Heart right ventricle (tissue), 16 donors: ENCODE measurements at places on chromosomes 6 and 20. TPM values are rescaled to one million over a fixed set of nuclear protein-coding genes. Genes with fewer than 3 reads are reported as not detected.

GRCh38 chr20:21832442-21833385 lies 127.2 kb downstream of the PAX1 start:
- no peaks in the 10 kb centered on the region for H3K27me3 ChIP-seq
- no peak overlapping the region for H3K27ac ChIP-seq
- H3K36me3 ChIP-seq = no peaks in the 10 kb centered on the region
- no peak for DNase-seq

The BNIP5 gene
- total RNA-seq = not detected

GRCh38 chr6:107683183-107683582 lies 140.9 kb downstream of the SCML4 start:
- H3K27ac ChIP-seq = no peak overlapping the region
- DNase-seq = no peak
- no peak overlapping the region for H3K4me3 ChIP-seq
- no peaks in the 10 kb centered on the region for H3K27me3 ChIP-seq
- H3K4me1 ChIP-seq = no peaks in the 10 kb centered on the region
- H3K36me3 ChIP-seq = no peaks in the 10 kb centered on the region

- no peak for DNase-seq
- H3K27ac ChIP-seq = no peak overlapping the region
- H3K36me3 ChIP-seq = no peaks in the 10 kb centered on the region
- H3K27me3 ChIP-seq = no peaks in the 10 kb centered on the region
- no peaks in the 10 kb centered on the region for H3K4me1 ChIP-seq
- no peak overlapping the region for H3K4me3 ChIP-seq
These were observed 362.4 kb downstream of the UTRN start for GRCh38 chr6:144647406-144647964.

GRCh38 chr6:28742668-28743270 lies 181.0 kb downstream of the TRIM27 start:
- H3K4me1 ChIP-seq = no peaks in the 10 kb centered on the region
- H3K27me3 ChIP-seq = no peaks in the 10 kb centered on the region
- DNase-seq = no peak
- H3K36me3 ChIP-seq = no peaks in the 10 kb centered on the region

DNA sequence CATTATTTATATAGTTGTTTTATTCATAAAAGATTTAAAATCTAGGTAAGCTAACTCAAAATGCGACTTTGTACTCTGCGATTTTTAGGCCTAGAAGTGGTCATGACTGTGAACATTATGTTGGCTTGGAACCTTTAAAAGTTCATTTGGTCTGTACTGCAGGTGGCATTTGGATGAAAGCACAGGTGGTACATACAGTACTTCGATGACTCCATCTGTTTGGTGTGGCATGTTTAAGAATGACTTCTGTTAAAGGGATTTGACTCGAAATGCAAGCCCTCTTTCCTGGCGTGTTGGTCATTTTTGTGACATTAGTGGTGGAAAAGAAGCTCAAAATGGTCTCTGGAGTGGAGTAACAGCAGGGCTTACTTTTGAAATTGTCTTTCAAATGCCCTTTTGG lies 118.1 kb downstream of the UST start:
- DNase-seq = no peak
- H3K36me3 ChIP-seq = no peaks in the 10 kb centered on the region
- H3K27me3 ChIP-seq = no peaks in the 10 kb centered on the region
- no peak overlapping the region for H3K4me3 ChIP-seq
- H3K4me1 ChIP-seq = peaks cover 13% of the 10 kb centered on the region

The TJAP1 gene
- 14.7 TPM for total RNA-seq

DNA sequence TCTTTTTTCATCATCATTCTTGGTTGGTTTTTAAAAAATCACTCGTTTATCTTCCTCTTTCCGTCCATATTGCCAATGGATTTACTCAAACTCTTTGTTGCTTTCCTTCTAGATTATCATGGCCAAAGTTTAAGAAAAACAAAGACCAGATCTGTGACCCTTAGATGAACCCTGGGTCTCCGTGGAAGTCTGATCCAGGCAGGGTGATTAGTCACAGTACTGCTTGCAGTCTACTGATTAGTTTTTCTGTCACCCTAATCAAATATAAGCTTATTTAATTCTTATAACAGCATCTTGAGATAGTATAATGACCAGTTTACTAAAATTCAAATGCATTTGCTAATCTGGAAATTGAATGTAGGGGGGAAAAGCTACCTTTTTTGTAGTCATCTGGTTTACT lies 6.0 kb upstream of the SMIM28 start:
- no peak overlapping the region for H3K27ac ChIP-seq
- no peak for DNase-seq
- no peaks in the 10 kb centered on the region for H3K4me1 ChIP-seq
- H3K36me3 ChIP-seq = no peaks in the 10 kb centered on the region

DNA sequence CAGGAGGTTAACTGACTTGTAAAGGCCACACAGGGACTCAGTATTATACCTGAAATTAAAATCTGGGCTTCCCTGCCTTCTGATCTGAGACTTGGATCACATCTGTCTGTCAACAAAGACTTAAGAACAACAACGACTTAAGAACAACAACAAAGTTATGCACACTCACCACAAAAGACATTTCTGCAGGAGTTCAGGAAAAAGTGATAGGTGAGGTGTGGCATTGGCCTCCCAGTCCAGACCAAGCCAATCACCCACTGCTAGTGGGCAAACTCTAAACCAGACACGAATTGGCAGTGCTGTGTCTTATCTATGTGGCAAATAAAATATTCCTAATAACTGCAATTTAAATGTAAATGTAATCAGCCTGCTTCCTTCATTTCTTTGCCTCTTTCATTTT lies 61.3 kb downstream of the PRDM1 start:
- H3K4me3 ChIP-seq = no peak overlapping the region
- no peak for DNase-seq
- no peaks in the 10 kb centered on the region for H3K4me1 ChIP-seq

The ZNF831 gene
- total RNA-seq = 0.02 TPM

The DAAM2 gene
- total RNA-seq = 7.7 TPM

GRCh38 chr6:28588666-28589065 lies 63.0 kb downstream of the GPX5 start:
- peaks cover 82% of the 10 kb centered on the region for H3K27me3 ChIP-seq
- DNase-seq = no peak
- H3K36me3 ChIP-seq = no peaks in the 10 kb centered on the region

The ACOT8 gene
- total RNA-seq = 25.9 TPM

The AGER gene
- total RNA-seq = 2.3 TPM

DNA sequence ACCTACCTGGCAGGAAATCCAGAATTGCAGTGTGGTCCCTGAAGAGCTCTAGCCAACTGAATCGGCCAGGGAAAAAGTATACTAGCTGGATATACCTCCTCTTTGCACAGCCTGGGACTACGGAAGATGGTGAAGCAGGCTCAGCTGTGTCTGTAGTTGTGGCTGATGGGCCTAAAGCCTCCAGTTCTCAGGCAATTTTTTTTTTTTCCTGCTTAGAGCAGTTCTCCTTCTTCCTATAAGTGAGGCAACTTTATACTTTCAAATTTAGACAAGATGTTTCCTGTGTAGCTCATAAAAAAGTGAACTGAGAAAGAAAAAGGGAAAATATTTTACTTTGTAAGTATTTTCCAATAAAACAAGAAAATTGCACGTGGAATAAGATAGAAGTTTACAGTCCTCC lies 172.9 kb downstream of the CARMIL1 start:
- no peak for DNase-seq
- H3K27me3 ChIP-seq = no peaks in the 10 kb centered on the region
- no peak overlapping the region for H3K4me3 ChIP-seq
- H3K36me3 ChIP-seq = no peaks in the 10 kb centered on the region
- H3K27ac ChIP-seq = no peak overlapping the region

The SCGN gene
- total RNA-seq = 0.54 TPM

DNA sequence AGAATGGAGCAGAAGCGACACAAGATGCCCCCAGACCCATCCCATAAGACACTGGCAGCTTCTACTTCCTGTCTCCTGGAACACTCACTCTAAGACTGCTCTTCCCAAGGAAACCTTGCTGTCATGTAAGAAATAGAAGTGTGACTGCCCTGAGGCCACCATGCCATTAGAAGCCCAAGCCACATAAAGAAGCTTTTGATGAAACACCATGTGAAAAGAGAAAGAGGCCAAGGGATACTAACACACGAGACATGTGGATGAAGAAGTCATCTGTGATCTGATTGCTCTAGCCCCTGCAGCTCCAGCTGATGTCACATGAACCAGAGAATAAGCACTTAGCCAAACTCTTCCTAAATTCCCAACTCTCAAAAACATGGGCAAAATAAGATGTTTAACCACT lies 117.9 kb upstream of the PCSK2 start:
- H3K36me3 ChIP-seq = no peaks in the 10 kb centered on the region
- H3K27me3 ChIP-seq = no peaks in the 10 kb centered on the region
- no peaks in the 10 kb centered on the region for H3K4me1 ChIP-seq
- H3K4me3 ChIP-seq = no peak overlapping the region
- no peak for DNase-seq

- H3K4me1 ChIP-seq = peaks cover 26% of the 10 kb centered on the region
- no peak for DNase-seq
- H3K27me3 ChIP-seq = peaks cover 3% of the 10 kb centered on the region
- H3K27ac ChIP-seq = no peak overlapping the region
- no peak overlapping the region for H3K4me3 ChIP-seq
These were observed 10.2 kb downstream of the WFDC3 start for GRCh38 chr20:45781391-45781931.

DNA sequence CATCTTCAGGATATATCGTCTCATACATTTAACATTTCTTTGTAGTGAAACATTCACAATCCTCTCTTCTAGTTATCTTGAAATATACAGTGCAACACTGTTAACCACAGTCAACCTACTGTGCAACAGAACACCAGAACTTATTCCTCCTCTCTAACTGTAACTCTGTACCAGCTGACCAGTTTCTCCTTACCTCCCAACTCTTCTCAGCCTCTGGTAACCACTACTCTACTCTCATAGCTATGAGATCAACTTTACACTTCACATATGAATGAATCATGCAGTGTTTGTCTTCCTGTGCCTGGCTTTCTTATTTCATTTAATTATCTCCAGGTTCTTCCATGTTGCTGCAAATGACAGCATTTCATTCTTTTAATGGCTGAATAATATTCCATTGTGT lies 337.6 kb downstream of the BTBD9 start:
- H3K36me3 ChIP-seq = no peaks in the 10 kb centered on the region
- H3K27me3 ChIP-seq = no peaks in the 10 kb centered on the region
- no peak for DNase-seq

- H3K4me3 ChIP-seq = no peak overlapping the region
- no peaks in the 10 kb centered on the region for H3K27me3 ChIP-seq
- H3K27ac ChIP-seq = no peak overlapping the region
- no peaks in the 10 kb centered on the region for H3K4me1 ChIP-seq
- H3K36me3 ChIP-seq = peaks cover 87% of the 10 kb centered on the region
- DNase-seq = no peak
These were observed 87.5 kb downstream of the MDN1 start for GRCh38 chr6:89731924-89732567.

DNA sequence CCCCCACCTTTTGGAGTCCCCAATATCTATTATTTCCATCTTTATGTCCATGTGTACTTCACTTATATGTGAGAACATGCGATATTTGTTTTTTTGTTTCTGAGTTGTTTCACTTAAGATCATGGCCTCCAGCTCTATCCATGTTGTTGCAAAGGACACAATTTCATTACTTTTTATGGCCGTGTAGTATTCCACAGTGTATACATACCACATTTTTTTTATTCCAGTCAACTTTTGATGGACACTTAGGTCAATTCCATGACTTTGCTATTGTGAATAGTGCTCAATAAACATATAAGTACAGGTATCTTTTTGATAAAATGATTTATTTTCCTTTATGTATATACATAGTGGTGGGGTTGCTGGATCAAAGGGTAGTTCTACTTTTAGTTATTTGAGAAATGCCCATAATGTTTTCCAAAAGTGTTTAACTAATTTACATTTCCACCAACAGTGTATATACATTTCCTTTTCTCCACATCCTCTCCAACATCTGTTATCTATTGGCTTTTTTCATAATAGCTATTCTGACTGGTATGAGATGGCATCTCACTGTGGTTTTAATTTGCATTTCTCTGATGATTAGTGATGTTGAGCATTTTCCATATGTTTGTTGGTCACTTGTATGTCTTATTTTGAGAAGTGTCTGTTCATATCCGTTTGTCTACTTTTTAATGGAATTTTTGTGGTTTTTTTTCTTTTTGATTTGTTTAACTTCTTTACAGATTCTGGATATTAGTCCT lies 34.0 kb upstream of the COL10A1 start:
- H3K27ac ChIP-seq = no peak overlapping the region
- no peak for DNase-seq
- H3K27me3 ChIP-seq = no peaks in the 10 kb centered on the region
- no peak overlapping the region for H3K4me3 ChIP-seq
- no peaks in the 10 kb centered on the region for H3K36me3 ChIP-seq
- H3K4me1 ChIP-seq = no peaks in the 10 kb centered on the region

- no peak overlapping the region for H3K4me3 ChIP-seq
- no peaks in the 10 kb centered on the region for H3K4me1 ChIP-seq
- no peak for DNase-seq
- no peak overlapping the region for H3K27ac ChIP-seq
- H3K27me3 ChIP-seq = peaks cover 4% of the 10 kb centered on the region
- H3K36me3 ChIP-seq = no peaks in the 10 kb centered on the region
These were observed 25.4 kb upstream of the IYD start for GRCh38 chr6:150343434-150343833.

The CNR1 gene
- total RNA-seq = 0.61 TPM

DNA sequence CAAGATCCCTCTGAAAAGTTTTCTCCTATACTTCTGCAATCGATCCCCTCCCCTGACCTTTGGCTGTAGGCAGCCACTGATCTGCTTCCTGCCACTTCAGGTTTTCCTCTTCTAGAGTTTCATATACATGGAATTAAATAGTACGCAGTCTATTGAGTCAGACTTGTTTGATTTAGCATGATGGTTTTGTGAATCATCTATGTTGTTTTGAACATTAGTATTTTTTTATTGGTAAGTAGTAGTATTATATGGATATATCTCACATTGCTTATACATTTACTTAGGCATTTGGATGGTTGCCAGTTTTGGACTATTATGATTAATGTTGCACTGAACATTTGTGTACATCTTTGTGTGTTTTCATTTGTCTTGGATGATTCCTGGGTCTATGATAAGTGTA lies 518.0 kb downstream of the CD109 start:
- no peak overlapping the region for H3K27ac ChIP-seq
- H3K27me3 ChIP-seq = no peaks in the 10 kb centered on the region
- H3K4me1 ChIP-seq = no peaks in the 10 kb centered on the region
- no peak overlapping the region for H3K4me3 ChIP-seq
- no peak for DNase-seq

The PACSIN1 gene
- 10.8 TPM for total RNA-seq

GRCh38 chr20:35762461-35762860 lies 9.4 kb upstream of the PHF20 start:
- no peak for DNase-seq
- no peaks in the 10 kb centered on the region for H3K36me3 ChIP-seq
- no peak overlapping the region for H3K4me3 ChIP-seq
- H3K4me1 ChIP-seq = no peaks in the 10 kb centered on the region

GRCh38 chr6:127464881-127465459 lies 5.8 kb upstream of the KIAA0408 start:
- H3K27me3 ChIP-seq = no peaks in the 10 kb centered on the region
- no peaks in the 10 kb centered on the region for H3K36me3 ChIP-seq
- H3K4me3 ChIP-seq = no peak overlapping the region
- H3K27ac ChIP-seq = no peak overlapping the region
- no peaks in the 10 kb centered on the region for H3K4me1 ChIP-seq

The IPCEF1 gene
- total RNA-seq = 0.60 TPM

The TGM3 gene
- not detected for total RNA-seq

- DNase-seq = no peak
- H3K4me3 ChIP-seq = no peak overlapping the region
- no peaks in the 10 kb centered on the region for H3K27me3 ChIP-seq
- peaks cover 6% of the 10 kb centered on the region for H3K4me1 ChIP-seq
- no peak overlapping the region for H3K27ac ChIP-seq
- no peaks in the 10 kb centered on the region for H3K36me3 ChIP-seq
These were observed 149.4 kb downstream of the ZMYND8 start for GRCh38 chr20:47206962-47207641.
